ENCODE measurements at places on chromosomes 4 and X. TPM values are rescaled to one million over a fixed set of nuclear protein-coding genes. Genes with fewer than 3 reads are reported as not detected.
A peak's percentile ranks its signal among the peaks of the same experiment; 100 is the strongest.

Gene CHIC2
- polyA plus RNA-seq, result 97.0 TPM

DNA sequence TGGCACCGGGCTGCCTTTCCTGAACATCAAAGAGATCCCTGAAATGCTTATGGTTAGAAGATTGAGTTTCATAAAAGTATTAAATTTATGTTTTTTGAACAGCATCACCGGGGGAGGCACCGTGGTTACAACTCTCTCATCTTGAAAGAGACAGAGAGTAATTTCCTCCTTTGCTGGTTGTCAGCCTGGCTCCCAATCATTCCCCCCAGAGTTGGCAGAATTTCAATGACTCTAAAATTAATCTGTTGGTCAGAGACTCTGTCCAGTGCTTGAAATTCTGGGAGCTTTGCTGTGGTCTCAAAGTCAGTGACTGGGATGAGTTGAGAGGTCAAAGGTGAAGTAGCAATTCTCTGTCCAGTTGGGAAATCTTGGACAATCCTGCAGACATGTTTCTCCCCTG, 135.9 kb downstream of the RAB28 start:
- no peak for DNase-seq

Gene GLRA3
- not detected for polyA plus RNA-seq

- DNase-seq, result no peak
These were observed 9.3 kb upstream of the TBC1D14 start for GRCh38 chr4:6900181-6900812.

Gene CHRDL1
- not detected for polyA plus RNA-seq

DNA sequence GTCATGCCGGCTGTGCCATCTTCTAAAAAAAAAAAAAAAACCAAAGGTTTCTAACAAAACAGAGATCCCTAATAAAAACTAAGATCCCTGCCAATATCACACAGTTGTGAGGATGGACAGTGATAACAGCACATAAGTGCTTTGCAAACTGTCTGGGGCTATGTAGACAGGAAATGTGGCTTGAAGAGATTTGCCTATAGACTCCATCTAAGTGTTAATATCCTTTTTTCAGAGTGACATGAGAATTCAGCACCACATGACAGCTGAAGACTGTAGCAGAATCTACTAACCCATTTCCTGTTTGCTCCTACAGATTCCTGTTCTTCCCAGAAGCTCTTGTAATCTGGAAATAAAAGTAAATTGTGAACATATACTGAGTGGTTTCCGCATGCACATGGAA, 215.4 kb downstream of the KDR start:
- DNase-seq, result no peak

Gene AKAP4
- polyA plus RNA-seq, result not detected

Gene REPS2
- polyA plus RNA-seq, result 0.71 TPM

DNA sequence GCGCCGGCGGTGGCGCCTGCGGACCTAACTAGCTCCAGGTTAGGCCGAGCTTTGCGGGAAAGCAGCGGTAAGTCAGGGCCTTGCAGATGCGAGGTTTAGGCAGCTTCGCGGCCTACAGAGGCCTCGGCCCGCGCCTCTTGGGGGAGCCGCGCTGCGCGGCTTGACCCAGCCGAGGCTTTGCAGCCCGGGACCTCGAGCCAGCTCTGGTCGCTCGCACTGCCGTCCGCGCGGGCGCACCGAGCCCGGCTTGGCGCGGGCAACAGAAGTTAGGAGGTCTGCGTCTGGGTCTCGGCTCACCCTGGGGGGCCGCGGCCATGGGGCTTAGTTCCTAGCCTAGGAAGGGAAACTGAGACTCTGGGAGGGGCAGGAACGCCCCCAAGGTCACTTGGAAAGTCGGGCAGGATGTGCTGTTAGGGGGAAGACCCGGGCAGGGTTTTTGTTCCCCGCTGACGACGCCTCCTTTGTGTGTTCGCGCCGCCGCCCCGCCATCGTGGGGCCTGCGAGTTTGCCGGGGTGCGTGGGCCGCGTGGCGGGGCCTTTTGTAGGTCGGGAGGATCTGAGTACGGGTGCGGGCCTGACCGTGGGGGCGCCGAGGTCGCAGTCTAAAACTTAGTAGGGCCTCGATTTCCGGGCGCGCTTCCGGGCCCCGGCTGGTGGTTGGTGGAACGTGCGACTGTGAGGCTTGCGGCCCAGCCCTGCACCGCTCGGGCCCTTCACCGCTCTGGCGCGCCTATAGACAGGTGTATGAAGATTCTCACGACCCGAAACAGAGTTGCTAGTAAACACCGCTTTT, 482 bp downstream of the RNF4 start:
- DNase-seq, result peak; percentile 80

Gene CLIC2
- polyA plus RNA-seq, result 3.8 TPM

DNA sequence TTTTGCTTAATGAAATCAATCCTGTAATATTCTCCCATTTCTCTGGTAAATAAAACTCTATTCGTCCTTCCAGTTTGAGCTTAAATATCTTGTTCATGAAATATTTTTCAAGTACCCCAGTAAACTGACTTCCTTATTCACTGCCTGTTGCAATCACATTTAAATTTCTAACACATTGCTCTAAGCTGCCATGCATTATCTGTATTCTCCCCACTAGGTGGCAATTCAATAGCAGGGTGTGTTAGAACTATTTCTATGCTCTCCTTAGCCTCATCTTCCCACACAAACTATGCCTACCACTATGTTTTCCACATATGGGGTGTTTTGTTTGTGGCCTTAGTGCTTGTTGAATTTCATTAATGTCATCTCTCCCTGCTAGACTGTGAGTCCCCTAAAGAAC, 377.1 kb upstream of the HS3ST1 start:
- DNase-seq, result no peak

DNA sequence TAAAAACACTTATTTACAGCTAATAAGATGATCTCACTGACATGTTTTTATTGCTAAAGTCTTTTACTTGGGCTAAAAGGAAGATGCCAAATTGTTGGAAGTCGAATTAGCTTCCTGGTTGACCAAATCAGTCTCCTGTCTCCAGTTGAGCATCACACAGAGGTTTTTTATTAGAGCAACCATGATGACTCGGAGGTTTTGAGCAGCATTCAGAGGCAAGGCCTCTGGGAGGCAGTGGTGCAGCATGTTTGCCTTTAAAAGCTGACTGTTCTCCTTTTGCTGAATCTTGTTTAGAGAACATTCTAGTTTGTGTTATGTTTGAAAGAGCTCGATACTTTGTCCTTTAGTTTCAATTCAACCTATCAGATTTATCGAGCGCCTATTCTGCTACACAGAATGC, 2.1 kb downstream of the UCHL1 start:
- DNase-seq, result no peak

All from immature natural killer cell (primary cell).